Stimulated activated CD8-positive, alpha-beta memory T cell treated with anti-CD3 and anti-CD28 coated beads, Interleukin-12 subunit alpha, Interleukin-12 subunit beta, amount 100 ng/mL, for 1 hour (primary cell): ENCODE measurements at places on chromosomes 12 and 14.
A peak's percentile ranks its signal among the peaks of the same experiment; 100 is the strongest.

DNA sequence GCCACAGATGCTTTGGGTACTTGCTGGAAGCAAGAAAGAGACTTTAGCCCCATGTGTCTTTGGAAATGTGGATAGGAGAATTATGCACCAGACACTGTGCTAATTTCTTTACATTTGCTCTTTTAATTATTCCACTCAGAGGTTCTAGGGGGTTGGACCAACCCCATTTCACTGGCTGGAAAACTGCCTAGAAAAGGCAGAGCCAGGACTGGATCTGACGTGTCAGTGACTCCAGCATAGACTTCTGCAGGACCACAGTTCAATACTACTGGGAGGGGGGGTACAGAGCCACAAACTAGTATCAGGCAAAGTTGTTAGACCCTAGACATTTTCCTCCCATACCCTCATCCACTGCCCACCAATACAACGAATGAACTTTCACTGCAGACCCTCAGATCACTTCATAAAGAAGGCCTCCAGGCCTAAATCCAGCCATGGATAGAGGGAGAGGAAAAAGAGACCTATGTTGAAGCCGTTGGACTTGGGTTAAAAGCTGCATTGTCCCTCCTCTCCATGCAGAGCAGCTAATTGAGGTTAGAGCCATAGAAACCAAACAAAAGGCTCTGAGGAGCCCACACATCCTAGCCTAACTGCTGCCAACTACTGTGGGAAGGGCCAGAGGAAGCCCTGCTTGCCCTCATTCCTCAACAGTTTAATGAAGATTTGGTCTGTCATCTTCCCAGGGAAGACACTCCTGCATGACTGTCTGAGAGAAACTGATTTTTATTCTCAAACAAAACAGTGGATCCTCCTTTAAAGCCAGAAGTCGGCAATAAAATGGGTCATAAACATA lies 68.7 kb downstream of the STON2 start:
- DNase-seq, result no peak

- no peak for DNase-seq
Measured at GRCh38 chr14:87094913-87095312, 898.1 kb downstream of the GALC start.

DNA sequence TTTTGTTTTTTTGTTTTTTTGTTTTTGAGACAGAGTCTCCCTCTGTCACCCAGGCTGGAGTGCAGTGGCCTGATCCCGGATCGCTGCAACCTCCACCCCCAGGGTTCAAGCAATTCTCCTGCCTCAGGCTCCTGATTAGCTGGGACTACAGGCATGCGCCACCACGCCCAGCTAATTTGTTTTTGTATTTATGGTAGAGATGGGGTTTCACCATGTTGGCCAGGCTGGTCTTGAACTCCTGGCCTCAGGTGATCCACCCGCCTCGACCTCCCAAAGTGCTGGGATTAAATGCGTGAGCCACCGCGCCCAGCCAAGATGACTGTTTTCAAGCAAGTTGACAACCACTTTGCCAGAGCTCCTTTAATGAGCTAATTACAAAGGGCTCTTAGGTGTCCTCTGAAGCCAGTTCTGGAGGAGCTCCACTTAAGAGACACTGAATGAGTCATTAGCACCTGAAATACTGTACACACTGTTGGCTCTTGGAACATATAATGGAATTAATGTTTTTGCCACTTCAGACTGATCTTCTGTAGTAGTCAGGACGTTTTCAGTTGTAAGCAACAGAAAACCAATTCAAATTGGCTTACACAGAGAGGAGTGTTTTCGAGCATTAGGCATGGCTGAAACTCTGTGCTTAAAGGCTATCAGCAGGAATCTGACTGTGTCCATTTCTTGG lies 55.4 kb upstream of the MED13L start:
- no peak for DNase-seq

GRCh38 chr12:53568809-53569557 lies 57.2 kb downstream of the ATF7 start:
- no peak for DNase-seq

DNA sequence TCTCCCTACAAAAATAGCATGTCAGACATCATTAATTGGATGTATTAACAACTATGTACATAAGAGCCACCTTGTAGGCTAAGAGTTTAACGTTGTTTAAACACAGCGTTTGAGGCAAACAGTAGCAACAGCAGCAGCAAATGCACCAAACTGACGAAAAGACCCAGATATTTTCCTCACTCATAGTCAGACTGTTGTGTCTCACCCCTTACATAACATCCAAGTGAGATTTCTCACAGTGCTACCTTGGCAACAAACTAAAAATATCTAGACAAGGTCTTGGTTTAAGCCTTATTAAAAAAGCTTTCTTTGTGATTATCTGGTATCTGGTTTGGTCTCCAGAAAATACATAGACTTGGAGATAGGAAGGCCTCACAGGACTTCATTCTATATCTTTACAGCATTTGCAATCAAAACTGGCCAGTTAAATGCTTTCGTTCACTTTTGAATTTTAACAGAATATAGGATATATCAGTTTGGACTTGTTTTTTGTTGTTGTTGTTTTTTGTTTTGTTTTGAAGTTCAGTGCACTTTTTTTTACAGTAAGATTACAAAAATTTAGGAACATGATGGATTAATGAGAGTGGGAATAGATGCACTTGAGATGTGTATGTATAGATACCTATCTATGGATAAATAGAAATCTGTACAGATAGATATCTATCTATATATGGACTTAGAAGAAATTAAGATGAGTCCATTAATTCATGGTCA lies 4.1 kb downstream of the BHLHE41 start:
- DNase-seq, result no peak

DNA sequence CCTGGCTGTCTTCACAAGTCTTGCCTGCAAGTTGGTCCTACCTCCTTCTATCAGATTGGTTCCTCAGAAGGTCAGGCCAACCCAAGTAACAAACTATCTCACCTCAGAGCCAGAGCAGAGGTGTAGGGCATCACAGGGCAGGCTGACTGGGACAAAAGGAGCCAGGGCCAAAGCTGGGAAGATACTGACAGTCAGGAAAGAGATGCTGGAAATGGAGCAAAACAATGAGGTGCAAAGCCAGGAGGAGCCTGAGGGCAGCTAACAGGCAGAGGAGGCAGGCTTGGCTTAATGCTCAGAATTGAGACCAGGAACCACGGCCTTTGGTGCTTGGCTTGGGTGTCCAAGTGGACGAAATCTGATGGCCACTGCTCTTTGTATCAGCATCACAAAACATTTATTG lies 68.4 kb upstream of the PNMA1 start:
- no peak for DNase-seq

- no peak for DNase-seq
Measured at GRCh38 chr14:70006699-70007098, 127.5 kb downstream of the SMOC1 start.

GRCh38 chr12:40647651-40648050 lies 44.6 kb upstream of the CNTN1 start:
- no peak for DNase-seq

DNA sequence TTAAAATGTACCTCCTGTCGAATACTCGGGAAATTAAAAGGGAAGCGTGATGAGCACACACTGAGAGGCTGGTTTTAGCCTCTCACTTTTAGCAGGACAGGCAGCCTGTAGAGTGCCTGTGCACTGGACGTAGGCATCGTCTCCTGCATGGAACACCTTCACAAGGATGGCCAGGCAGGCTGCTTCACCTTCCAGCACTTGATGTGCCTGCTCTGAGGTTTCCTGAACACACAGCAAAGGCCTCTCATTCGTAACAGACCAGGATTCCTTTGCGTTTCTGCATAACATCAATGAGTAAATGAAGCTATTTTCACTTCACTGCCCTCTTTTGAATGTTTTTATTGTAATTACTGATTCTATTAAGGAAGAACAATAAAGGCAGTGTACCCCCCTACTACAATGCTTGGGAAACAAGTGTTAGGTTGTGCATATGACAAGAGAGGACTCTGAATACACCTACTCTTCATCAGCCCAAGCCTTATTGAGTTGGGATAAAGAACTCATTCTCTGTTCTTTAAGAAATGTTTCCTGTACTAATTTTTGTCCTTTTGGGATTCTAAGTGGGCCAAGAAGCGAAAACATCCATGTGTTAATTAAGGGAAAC lies 1077.6 kb upstream of the FOXG1 start:
- DNase-seq, result no peak

DNA sequence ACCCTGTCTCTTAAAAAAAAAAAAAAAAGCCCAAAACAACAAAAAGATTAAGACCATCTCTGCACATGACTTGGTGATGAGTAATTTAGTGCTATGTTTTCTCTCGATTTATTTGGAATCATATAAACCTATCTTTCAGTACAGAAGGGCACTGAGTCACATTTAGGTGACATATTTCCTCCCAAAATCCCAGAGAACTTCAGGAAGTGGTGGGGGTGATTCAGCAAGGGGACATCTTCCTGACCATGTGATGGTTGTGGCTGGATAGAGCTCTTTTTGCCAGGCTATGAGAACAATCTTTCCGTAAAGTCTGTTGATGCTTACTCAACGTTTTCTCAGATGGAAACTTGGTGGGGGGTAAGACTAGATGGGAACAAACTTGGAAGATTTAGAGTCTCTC lies 50.0 kb downstream of the PPFIBP1 start:
- no peak for DNase-seq

DNA sequence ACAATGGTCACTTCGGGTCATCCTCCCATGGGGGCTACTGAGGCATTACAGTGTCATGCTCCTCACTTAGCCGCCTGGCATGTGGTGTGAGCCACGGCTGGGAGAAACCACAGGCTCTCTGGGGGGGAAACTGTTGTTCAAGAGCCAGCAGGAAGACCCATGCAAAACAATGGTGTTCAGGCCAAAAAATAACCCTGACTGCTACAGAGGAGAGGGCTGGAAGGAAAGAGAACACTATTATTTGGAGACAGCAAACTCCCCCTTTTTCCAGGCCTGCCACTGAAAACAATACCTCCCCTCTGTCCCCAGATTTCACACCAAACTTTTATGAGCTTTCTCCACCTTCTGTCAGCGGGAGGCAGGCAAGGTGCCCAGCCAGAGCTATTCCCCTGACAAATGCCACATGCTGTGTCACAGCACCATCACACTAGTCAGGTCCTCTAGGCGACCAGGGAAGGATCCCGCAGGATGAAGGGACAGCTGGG lies 83.7 kb downstream of the CHGA start:
- no peak for DNase-seq

DNA sequence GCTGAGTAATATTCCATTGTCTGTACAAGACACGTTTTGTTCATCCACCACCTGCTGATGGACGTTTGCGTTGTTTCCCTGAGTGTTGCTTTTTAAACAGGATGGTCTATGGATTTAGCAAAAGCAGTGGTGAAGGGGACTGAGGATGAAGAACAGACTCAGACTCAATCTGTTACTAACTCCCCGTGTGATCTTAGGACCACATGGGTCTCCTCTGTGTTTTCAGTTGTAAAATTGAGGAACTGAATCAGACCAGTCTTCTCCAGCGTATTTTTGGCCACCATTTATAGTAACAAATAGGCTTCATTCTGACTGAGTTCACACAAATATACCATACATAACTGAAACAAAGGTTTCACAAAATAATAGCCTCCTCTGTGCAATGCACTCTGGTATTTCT lies 85.6 kb downstream of the FOXN3 start:
- no peak for DNase-seq

GRCh38 chr12:47907851-47908454 lies 3.2 kb upstream of the VDR start:
- DNase-seq, result no peak

- no peak for DNase-seq
Measured at GRCh38 chr12:58408516-58408915, 467.1 kb downstream of the ATP23 start.

- DNase-seq, result no peak
Measured at GRCh38 chr12:28390206-28390605, 199.9 kb downstream of the CCDC91 start.

- no peak for DNase-seq
Measured at GRCh38 chr12:84950971-84951546, 38.5 kb upstream of the SLC6A15 start.

- DNase-seq, result no peak
Measured at GRCh38 chr12:97756741-97757140, 294.1 kb downstream of the RMST start.

GRCh38 chr12:43585676-43586075 lies 33.7 kb upstream of the ADAMTS20 start:
- no peak for DNase-seq

DNA sequence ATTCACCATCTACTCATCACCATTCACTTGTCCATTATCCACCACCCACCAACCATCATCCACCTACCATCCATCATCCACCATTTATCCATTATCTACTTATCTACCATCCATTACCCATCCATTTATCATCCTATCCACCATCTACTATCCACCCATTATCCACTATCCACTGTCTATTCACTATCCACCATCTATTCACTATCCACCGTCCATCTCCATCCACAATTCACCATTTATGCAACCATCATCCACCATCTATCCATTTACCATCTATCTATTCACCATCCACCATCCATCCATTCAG lies 1.5 kb upstream of the AMN start:
- no peak for DNase-seq

GRCh38 chr12:51070004-51070403 lies 13.4 kb downstream of the CSRNP2 start:
- no peak for DNase-seq

DNA sequence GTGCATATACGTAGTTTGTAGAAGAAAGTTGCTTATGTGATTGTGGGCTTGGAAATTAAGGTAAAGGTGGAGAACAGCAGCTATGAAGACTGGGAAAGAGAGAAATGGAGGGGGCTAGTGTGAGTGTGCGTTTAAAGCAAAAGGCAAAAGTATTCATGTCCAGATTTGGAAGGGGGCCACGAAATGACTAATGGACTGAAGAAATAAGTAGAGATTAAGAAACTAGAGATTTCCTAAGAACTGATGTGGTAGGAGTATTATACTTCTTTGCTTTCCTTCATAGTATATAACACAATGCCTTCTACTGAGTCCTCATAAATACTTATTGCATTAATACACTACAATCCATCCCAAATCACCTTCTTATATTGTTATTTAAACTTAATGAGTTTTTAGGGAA lies 298.6 kb upstream of the NOVA1 start:
- DNase-seq, result no peak

DNA sequence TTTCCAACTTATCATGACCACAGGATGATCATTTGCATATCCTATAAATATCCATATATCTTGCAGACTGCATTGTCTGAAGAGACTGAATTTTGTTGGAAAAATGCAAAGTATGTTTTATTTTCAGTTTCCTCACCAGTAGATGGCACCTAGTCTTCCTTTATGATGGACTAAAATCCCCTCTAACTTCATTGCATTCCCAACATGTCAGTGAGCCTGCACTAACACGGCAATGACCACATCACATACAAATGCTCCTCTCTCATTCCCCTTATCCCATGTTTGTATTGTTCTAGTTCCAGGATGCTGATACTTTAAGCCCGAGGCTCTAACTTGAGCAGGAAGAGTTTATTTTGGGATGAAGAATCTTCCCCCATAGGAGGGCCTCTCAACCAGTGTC lies 24.7 kb upstream of the MYBPC1 start:
- DNase-seq, result no peak

GRCh38 chr14:103385929-103386712 lies 906 bp downstream of the MARK3 start:
- peak; percentile 11 for DNase-seq

DNA sequence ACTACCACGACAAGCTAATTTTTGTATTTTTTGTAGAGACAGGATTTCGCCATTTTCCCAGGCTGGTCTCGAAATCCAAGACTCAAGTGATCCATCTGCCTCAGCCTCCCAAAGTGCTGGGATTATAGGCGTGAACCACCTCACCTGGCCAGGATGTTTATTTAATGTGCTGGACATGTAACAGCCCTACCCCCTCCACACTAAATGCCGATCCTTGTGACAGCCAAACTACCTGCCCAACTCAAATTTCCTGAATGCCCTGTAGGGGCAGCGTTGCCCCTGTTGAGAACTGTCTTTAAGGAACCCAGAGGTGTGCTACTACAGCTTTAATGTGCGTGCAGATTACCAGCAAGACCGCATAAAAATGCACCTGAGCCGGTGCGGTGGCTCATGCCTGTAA lies 48.1 kb downstream of the KCNK13 start:
- no peak for DNase-seq
